ENCODE measurements at places on chromosomes 11 and 22.

DNA sequence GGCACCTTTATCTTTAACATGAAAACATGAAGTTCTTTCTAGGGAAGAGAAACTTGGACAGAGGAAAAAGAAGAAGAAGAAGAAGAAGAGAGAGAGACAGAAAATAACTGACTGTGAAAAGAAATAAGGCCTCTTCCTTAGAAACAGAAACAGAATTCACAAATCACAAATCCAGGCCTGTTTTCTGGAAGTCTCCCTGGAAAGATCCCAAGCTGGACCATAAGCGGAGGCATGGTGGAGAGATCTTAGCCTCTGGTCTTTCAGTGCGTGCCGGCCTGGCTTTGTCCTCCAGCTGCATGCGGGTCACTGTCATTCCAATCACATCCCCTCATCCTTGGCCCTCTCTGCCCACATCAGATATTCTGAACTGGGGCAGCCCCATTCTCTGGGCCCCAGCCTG lies 6.9 kb downstream of the FXYD6 start:
- no peak for DNase-seq

DNA sequence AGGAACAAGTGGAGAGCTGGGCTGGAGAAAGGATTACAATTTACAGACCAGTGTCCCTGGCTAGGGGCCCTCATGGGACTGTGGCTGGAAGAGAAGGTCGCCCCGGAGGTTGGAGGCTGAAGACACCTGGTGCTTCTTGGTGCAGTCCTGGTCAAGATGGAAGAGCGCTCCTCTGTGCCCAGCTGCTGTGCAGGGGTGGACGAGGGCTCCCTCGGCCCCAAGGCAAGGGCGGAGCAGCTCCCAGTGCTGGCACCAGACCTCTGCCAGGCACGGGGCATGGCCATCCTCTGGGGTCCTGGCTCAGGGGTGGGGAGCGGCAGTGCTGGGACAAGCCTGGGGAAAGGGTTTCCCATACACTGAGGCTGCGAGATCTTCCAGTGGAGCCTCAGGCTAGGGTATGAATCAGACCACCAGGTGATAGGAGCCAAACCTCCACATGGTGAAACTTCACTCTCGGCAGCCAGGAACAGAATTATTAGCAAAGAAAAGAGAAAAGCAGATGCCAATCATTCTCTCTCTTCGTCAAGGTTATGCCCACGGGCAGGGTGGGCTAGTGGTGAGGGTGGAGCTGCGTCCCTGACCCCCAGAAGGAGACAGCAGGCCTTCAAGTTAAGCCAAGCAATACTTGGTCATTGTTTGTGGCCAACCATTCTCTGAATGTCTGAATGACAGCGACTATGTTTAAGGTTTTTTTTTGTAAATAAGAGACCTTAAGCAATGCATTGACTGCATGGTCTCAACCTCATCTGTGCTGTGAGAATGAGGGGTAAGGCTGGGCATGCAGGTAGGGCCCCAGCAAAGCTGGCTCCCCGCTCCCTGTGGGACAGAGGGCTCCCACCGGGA lies 32.1 kb downstream of the PPM1F start:
- DNase-seq = peak; percentile 20

DNA sequence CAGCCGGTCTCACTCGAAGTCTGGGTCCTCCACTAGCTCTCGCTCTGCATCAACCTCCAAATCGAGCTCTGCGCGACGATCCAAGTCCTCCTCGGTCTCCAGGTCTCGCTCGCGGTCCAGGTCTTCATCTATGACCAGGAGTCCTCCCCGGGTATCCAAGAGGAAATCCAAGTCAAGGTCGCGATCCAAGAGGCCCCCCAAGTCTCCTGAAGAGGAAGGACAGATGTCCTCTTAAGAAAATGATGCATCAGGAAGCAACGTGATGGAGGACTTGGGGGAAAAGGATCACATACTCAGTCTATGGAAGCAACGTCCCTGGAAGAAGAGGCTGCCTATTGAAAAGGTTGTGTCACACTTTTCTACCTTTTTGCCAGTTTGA lies 1.1 kb downstream of the SRSF8 start:
- DNase-seq = no peak

DNA sequence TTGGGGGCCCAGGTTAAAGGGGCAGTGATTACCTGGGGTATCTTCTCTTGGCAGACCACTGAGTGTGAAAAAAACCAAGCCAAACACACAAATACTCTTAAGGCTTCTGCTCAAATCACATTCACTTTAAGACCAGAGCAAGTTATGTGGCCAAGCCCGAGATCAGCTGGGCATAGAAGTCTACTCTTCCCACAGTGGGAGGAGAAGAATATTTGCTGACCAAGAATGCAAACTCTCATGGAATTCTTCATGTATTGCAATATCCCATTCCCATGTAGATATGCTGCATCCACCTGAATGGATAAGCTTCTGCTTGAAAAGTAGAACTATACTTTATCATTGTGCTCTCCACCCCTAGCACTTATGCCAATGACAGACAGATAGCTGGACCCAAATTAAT lies 37.1 kb upstream of the C11orf87 start:
- DNase-seq = no peak

DNA sequence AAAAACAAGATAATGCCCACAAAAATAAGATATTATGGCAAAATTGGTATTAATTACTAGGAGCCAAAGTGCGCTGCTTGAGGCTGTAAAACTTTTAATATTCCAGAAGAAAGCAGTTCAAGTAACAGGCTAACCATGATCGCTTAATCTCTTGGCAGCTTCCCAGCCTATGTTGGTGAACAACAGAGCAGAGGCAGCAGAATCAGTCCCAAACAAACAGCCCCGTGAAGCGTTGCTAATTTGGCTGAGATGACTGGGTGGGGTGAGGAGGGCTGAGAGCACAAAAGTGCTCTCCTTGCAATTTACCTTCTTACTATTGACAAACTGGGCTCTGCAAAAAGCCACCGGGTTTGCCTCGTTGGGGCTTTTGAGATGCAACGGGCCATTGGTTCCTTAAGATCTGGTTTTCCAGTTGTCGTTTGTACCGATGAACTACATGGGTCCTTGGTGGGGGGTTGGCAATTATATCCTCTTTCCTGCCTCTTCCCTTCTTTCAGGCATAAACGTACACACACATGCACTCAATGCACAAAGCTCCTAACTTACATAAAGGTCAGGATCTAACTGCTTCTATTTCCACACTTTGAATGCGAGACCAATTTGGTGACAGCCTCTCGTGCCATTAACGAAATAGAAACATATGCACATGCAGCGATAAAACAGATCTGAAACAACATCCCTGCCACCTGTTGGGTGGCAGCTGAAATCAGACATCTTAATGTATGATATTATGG lies 407.6 kb upstream of the CADM1 start:
- DNase-seq = no peak

DNA sequence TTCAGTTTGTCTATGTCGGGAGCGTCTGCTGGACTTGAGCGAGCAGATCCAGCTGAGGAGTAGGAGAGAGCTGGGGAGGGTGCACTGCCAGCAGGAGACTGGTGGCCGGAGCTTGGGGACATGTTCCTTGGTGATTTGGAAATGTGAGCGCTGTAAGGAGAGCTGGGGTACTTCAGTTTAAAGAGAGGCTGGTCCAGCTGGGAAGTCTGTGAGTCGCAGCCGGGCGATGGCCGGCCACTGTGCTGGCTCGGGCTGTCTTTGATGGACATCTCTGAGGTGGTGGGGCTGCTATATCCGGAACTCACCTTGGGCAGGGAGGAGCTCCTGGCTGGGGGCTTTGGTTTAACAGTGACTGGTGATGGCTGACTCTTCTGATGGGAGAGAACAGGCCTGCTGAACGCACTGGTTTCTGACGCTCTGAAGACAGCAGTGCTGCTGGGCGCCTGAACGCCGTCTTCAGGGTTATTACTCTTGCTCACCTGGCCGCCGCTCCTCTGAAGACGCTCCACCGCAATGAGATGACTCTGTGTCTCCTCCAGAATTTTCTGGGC lies 63.6 kb upstream of the PITPNB start:
- DNase-seq = no peak

DNA sequence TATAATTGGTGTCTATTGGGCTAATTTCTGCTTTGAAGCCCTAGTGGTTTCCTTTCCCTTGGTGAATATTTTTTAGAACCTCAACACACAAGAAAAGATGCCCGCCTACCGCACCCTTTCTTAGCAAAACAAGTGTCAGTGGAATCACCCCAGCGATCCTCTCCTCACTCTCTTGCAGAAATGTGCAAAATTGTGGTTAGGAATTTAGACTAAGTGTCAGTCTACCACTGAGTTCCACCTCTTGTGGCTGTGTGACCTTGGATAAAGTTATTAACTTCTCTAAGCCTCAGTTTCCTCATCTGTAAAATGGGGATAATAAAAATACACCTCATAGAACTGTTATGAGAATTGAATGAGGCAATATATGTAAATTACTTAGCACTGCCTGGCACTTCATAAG lies 5.3 kb upstream of the JAML start:
- DNase-seq = no peak

- DNase-seq = no peak
These were observed 6.0 kb downstream of the PDXP start for GRCh38 chr22:37664249-37665101.

DNA sequence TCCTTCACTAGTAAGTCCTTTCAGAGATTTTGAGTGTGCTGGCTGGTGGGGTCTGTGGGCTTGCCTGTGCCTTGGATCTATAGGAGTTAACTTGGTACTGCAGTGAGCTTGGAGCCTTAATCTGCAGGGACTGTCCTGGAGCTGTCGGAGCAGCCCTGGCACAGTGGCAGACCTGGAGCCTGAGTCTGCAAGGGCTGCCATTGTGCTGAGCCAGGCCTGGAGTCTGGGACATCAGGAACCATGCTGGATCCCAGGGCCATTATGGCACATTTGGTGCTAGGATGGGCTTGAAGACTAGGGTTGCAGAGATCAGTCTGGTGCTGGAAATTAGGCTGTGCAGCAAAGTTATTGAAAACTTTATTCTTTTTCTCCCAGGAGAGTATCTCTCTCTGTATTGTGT lies 665.4 kb downstream of the METTL15 start:
- DNase-seq = no peak

- no peak for DNase-seq
These were observed 416.3 kb downstream of the BUD13 start for GRCh38 chr11:116356451-116356850.

GRCh38 chr22:23715806-23716375 lies 25.1 kb downstream of the RGL4 start:
- no peak for DNase-seq

DNA sequence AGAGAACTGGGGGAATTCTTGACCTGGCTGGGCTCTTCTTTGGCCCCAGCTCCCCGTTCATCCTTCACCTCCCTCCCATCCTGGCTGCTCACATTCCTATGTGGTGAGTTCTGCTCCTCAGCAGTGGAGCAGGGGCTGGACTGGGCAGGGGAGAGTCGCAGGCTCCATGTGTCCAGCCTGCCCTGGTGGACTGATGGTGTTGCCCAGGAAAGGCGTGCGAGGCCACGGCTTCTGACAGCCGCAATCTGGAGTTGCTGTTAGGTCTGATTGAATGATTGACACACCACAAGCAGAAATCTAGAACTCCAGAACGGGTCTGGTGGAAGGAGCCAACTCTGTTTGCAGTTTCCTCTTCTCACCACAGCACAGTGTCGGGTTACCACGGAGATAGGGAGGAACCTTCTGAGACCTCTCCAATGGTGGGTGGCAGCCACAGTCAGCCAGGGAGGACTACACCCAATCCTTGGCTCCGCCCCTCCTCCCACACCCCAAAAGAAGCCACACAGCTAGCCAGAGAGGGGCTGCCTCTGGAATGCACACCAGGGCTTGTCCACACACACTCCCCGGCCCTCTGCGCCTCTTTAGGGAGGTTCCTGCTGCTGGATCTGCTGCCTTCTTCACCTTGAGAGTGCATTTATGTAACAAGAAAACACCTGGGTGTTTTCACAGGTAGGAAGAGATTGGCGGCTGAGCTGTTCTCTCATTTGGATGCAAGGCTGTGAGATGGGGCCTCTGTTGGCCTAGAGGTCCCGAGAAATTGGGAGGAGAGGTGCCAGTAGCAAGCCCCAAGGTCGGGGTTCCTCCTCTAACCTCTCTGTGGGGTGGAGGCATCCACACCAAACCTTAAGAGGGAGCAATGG lies 56.4 kb upstream of the CD44 start:
- DNase-seq = peak; percentile 26

DNA sequence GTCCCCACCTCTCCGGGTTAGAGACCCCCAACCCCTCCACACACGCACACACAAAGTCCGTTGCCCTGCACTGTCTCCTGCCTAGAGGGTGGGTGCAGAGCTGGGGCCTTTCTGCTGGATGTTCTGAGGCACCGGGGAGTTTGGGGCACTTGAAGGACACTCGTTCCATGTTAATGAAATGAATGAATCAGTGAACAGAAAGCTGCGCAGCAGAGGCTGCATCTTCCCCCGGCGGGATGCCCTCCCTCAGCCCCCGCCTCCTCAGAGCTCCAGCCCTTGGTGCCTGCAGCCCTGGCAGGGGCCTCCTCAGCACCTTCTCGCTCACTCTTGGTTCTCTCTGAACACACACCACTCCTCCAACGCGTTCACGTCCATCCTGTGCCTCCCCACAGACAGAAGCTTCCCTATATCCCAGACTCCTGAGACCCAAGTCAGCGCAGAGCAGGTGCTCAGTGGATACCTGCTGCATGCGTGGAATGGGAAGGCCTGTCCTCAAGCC lies 611.9 kb downstream of the TBC1D22A start:
- DNase-seq = no peak

DNA sequence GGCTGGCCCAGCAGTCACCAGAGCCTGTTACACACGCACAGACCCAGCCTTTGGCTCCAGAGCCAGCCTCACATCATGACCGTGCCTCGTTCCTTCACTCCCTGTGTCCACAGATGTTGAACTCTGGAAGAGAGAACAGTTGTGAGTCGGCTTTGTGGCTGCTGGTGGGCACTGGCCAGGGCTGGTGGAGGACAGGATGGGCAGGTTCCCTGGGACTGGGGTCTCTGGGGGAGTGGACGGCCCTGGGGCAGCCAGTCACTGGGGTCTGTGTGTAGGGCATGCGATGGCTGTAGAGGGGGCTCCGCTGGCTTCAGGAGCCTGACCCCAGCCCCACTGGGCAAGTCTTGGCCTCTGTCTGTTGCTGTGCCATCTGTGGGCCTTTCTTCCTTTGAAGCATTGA lies 1070.1 kb downstream of the BRD1 start:
- DNase-seq = no peak

GRCh38 chr22:42613872-42614301 lies 796 bp downstream of the POLDIP3 start:
- DNase-seq = no peak

DNA sequence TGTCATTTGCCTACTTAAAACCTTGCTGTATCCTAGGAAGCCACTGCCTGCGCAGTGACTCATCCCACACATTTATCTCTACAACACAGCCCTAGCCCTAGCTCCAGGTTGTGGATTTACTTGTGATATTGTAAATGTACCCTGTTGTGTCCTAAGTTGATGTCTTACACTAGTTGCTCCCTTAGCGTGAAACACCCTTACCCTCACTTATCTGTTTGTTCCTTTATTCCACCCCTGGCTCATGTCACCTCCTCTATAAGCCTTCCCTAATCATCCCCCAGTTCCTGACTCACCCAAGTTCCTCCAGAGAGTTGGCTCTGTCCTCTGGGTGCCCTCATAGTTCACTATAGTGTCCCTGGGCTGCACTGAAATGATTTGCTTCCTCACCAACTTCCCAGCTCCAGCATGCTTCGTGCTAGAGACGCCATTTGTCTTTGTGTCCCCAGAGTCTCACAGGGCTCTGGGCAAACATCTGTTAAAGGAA lies 431.8 kb upstream of the FAT3 start:
- no peak for DNase-seq
